GM23248 (cell line): ENCODE measurements at places on chromosomes 6 and 20. TPM values are rescaled to one million over a fixed set of nuclear protein-coding genes. Genes with fewer than 3 reads are reported as not detected.

The FLRT3 gene
- 2.4 and 3.0 TPM in 2 replicates for polyA plus RNA-seq

The C20orf141 gene
- not detected in 2 replicates for polyA plus RNA-seq

The BCAS1 gene
- polyA plus RNA-seq, result 0.38 and 0.41 TPM in 2 replicates

The SLC26A8 gene
- not detected in 2 replicates for polyA plus RNA-seq

The PCSK2 gene
- not detected in 2 replicates for polyA plus RNA-seq

The TEAD3 gene
- 6.9 TPM in 2 replicates for polyA plus RNA-seq

The GGTLC1 gene
- not detected in 2 replicates for polyA plus RNA-seq

The EPB41L1 gene
- 15.4 and 17.0 TPM in 2 replicates for polyA plus RNA-seq

The ELOVL2 gene
- 0.29 and 0.42 TPM in 2 replicates for polyA plus RNA-seq

The AGPAT4 gene
- polyA plus RNA-seq, result 3.9 and 4.8 TPM in 2 replicates

The OLIG3 gene
- not detected in 2 replicates for polyA plus RNA-seq

The AIF1 gene
- polyA plus RNA-seq, result not detected in 2 replicates

The CNR1 gene
- not detected in 2 replicates for polyA plus RNA-seq

The DPPA5 gene
- not detected in 2 replicates for polyA plus RNA-seq

The BMP2 gene
- polyA plus RNA-seq, result 0.33 and 0.34 TPM in 2 replicates

The B3GAT2 gene
- polyA plus RNA-seq, result 0.22 and 0.34 TPM in 2 replicates

The LAMA2 gene
- polyA plus RNA-seq, result 7.2 and 8.3 TPM in 2 replicates

The PTK6 gene
- 0.06 TPM in 1 of 2 replicates, not detected in the other for polyA plus RNA-seq

The PKIB gene
- polyA plus RNA-seq, result 0.40 and 0.77 TPM in 2 replicates

The MYB gene
- polyA plus RNA-seq, result 0.10 and 0.28 TPM in 2 replicates

The PNLDC1 gene
- not detected in 2 replicates for polyA plus RNA-seq

The DYNLT1 gene
- 368 TPM in 2 replicates for polyA plus RNA-seq

The NKAPL gene
- polyA plus RNA-seq, result 3.2 and 3.5 TPM in 2 replicates

The CENPQ gene
- 8.4 and 8.9 TPM in 2 replicates for polyA plus RNA-seq

The SALL4 gene
- not detected in 2 replicates for polyA plus RNA-seq

The RSPH9 gene
- 1.2 and 1.3 TPM in 2 replicates for polyA plus RNA-seq

The LSM2 gene
- polyA plus RNA-seq, result 48.4 and 52.3 TPM in 2 replicates

The E2F3 gene
- polyA plus RNA-seq, result 6.1 and 7.0 TPM in 2 replicates

The SLC22A3 gene
- not detected in 2 replicates for polyA plus RNA-seq

The SCAF8 gene
- 10.3 and 11.7 TPM in 2 replicates for polyA plus RNA-seq

The PARD6B gene
- 0.16 and 0.34 TPM in 2 replicates for polyA plus RNA-seq

The BPIFB3 gene
- polyA plus RNA-seq, result not detected in 2 replicates

The ENPP1 gene
- polyA plus RNA-seq, result 34.2 and 36.3 TPM in 2 replicates

The SRC gene
- polyA plus RNA-seq, result 13.9 and 17.0 TPM in 2 replicates
